ENCODE measurements at places on chromosomes 11 and 22.

GRCh38 chr22:37427711-37428635 is 694 bp upstream of the ELFN2 start:
- no peak for DNase-seq

GRCh38 chr11:9574622-9575259 is 1.3 kb downstream of the WEE1 start:
- DNase-seq: no peak

DNA sequence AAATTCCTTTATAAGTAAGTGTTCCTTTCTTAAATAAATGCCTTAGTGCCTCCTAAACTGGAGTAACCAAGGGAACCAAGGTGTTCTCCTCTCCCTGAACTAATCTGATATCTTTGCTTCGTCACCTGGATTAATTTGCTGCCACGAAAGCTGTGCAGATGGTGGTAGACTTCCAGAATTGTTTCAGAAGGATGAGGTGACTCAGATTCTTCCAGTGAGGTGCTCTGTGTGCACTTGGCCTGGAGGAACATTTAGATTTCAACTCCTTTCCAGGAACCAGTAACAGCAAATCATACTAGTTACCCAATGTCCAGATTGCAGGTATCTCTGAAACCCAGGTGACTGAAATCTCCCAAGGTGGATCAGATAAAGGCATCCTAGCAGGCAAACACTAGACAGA is 181.9 kb downstream of the FAT3 start:
- no peak for DNase-seq

DNA sequence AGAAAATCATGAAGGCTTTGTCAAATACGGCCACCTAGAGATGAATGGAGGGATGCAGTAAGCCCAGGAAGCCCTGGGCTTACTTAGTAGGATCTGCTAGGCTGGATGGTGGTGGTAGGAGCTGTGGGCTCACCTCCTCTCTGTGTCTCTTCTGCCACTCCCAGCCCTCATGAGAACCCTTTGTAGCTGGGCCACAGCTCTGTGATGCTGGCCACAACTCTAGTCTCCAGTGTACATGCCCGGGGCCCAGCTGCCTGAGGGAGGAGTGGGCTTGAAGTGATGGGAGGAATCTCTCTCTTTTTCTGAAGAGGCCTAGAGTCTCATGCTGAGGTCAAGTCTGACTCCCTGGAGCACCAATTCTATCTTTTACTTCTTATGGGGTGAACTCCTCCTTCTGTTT is 32.4 kb upstream of the SYT13 start:
- no peak for DNase-seq

DNA sequence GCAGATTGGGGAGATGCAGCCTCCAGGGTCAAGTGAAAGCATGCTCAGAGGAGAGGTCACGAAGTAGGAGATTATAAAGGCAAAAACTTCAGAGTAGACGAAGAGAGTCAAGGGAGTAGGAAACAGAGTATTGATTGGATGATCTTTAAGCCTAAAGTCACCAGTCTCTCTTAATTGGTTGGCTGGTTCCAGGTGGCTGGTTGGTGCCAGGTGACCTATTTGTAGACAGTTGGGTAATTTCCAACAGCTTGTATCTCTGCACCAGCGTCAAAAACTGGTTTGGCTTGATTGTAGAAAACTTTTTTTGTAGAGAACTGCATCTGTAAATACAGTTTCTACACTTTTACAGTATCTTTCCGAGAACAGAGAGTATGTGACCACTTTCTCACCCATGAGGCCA is 75.7 kb upstream of the CCDC90B start:
- no peak for DNase-seq

DNA sequence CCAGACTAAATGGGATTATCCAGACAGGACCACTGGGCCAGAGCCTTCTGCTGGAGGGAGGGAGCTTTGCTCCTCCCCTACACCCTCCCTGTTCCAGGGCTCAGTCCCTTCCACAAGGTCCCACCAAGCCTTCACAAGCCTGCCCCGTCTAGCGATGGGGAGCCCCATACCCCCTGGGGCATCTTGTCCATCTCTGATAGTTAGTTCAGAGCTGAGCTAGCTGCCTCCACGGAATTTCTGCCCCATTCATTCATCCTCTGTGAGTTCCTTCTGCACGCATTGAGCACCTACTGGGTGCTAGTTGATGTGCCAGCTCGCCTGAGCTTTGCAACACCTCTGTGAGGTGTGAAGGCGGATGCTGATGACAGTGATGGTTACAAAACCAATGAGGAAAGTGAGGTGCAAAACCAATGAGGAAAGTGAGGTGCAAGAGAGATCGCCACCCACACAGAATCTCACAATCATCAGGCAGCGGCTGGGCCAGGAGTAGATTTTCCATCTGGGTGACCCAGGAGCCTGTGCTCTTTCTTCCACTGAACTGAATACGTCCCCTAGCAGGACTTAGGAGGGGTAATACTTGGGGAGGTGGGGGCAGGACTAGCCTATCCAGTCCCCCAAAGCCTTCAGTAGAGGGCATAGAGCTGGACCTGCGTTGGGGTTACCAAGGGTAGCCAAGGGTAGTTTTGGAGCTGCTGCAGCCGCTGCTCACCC is 21.5 kb upstream of the CBX7 start:
- no peak for DNase-seq

DNA sequence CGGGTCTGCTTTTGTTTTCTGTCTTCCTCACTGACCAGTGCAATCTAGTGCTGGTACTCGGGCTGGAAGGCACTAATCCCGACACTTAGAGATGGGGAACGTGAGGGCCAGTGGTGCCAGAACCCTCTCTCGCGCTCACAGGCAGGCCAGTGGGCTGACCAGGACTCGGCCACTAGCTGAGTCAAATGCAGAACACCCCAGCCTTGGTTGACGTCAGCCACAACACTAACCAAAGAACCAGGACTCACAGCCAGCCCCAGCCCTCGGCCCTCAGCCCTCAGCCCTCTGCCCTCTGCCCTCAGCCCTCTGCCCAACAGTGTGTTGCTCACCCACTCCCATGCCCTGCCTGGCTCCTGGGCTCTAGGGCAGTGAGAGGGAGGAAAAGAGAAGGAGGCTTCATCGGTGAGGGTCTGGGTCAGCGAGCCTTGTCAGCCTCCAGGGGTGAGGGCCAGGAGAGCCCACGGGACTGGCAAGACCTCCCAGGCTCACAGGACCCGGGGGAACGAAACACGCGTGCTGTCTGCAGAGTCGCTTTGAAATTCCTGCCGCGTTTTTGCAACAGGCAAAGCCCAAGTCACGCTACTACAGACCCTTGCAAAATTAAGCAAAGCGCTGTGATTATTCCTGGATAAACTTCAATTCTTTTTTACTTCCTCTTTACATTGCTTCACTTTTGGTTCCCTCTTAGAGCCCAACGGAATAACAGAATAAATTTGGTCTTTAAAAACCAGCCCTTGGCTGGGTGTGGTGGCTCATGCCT is 27.5 kb downstream of the KIAA0930 start:
- no peak for DNase-seq

GRCh38 chr11:133710681-133711240 is 134.6 kb downstream of the SPATA19 start:
- DNase-seq: no peak

DNA sequence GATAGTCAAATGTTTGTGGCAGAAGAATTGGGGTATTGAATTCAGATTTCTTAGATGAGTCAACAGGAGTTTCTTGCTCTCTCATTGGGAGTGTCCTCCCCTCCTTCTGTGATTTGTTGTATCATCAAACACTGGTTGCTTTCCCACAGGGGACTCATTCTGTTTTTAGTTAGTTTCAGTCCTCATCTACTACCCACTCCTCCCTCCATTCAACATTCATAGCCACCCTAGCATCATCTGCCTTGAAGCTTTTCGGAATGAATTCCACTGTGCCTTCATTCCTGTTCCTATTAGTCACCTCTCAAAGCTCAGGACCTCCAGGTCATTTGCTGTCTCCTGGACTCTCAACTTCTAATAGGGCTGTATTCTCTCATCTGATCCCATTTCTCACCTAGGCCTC is 31.5 kb upstream of the RAB38 start:
- DNase-seq: no peak

DNA sequence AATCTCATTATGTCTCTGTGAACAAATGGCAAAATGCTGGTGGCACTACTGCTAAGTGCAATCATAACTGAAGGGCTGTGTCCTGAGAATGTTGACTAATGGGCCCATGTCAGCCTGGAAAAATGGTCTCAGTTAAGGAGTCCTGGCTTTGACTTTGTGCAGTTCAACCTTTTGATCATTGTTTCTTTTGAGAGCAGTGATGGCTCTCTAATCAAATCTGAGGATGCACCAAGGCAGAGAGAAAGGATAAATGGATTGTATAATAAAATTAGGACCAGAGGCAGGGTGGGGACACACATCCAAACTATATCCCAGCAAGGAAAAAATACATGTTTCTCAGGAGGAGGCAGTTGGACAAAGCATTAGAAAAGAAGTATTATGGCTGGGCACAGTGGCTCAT is 59.6 kb upstream of the SYN3 start:
- DNase-seq: no peak

GRCh38 chr22:35378621-35379020 is 2.3 kb upstream of the HMOX1 start:
- no peak for DNase-seq

- no peak for DNase-seq
Observed at GRCh38 chr11:1062075-1062820, 12.4 kb upstream of the MUC2 start.

GRCh38 chr22:24118689-24119384 is 62.5 kb upstream of the SUSD2 start:
- DNase-seq: no peak

DNA sequence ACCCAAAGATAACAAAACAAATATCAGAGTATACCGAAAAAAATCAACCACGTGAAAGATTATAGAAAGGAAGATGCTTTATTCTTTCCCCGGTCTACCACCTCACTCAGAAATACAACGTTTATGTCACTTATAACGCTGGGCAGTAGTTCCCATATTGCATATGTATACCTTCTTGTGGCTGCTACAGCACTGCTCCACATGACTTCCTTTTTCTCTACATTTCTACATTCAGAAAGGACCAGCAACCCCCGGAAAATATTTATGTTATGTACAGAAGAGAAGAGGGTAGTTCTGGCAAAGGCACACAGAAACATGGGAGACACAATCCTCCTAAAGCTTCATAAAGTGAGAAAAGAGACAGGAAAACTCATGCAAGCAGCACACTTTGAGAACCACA is 56.8 kb downstream of the MTMR2 start:
- no peak for DNase-seq

DNA sequence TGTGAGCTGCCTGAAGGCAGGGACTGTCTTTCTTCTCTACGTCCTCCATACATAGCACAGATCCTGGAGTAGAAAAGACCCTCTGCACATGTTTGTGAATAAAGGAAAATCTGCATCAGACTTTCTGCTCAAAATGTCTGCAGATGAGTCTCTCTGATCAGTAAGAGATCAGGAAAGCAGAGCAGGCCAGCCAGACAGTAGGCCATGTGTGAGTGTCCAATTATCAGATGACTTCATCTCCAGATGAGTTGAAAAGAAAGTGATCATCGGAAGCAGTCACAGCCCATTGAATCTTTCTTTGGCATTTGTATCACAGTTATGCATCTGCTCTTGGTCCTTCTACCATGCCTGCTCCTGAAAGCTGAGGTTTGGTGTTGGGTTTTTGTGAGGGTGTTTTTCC is 298.7 kb upstream of the NCAM1 start:
- no peak for DNase-seq

DNA sequence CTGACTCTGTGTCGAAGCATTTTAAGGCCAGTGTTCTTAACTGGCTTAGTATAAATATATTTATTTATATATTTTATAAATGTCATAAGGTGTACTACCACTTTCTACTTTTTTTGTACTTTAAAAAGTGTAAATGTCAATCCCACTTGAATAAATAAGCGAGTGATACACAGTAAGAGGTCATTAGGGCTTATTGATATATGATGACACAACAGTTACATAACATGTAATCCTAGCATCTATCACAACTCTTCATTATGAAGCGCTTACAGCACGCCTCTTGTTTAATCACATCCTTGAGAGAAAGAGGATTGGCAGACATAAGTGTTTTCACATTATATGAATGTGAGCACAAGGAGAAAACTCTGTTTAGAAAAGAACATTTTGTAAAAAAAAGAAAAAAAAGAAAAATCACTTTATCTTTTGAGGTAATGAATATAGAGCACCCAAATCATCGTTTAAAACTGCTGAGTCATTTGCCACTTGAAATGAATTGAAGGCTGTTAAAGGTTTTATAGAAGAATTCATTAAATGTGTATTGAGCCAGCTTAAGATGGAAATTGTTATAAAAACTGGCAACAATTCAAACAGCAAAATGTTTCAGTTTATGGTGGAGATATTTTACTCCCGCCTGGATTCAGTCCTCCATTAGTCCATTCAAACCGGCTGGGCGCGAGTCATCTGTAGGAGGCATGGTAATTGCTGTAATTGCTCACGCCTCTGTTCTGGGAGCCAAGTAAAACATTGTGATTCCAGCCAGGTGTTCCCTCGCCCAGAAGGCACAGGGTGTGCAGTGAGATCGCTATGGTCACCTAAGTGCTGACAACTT is 627.3 kb upstream of the KIRREL3 start:
- DNase-seq: no peak

DNA sequence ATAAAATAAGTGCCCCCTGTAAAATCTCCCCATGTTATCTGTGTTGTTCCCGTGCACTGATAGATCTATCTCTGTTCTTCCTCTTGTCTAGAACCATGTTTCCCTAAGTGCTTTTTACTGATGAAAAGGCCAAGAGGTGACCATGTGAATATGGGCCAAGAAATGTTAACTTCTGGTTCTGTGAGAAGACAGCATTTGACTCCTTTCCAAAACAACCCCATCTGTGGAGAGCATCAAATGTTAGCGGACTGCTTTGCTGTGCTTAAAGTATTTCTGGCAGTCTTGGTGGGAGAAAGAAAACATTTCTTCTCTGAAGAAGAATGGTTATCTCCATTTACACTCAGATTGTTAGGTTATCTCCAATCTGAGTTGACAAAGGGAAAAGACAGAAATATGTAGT is 58.6 kb upstream of the GUCY1A2 start:
- no peak for DNase-seq

DNA sequence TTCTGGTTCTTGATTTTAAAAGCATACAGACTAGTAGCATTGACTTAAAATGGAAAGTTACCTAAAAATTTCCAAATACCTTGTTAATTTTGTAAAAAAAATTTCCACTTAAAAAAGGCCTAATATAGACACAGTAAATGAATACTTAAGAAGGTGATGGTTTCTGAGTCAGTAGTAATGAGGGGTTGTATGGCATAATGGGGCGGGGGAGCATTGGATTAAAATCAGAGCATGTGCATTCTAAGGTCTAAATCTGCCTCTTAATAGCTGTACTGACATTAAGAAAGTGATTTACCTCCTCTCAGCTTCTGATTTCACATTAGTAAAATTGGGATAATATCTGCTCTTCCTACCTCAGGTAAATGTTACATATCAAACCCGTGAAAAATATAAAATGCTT is 446.5 kb downstream of the AASDHPPT start:
- DNase-seq: no peak

GRCh38 chr22:16965083-16965482 is 42.9 kb downstream of the GAB4 start:
- DNase-seq: no peak

- no peak for DNase-seq
Observed at GRCh38 chr22:37259540-37260029, 15.5 kb upstream of the RAC2 start.

GRCh38 chr11:108468478-108468864 is 1.1 kb upstream of the C11orf65 start:
- no peak for DNase-seq

GRCh38 chr11:32580967-32581366 is 2.7 kb upstream of the EIF3M start:
- no peak for DNase-seq

All from stimulated activated CD4-positive, alpha-beta T cell treated with anti-CD3 and anti-CD28 coated beads, Interleukin-2, amount 100 ng/mL, for 48 hours (primary cell).